ENCODE measurements at places on chromosomes 2 and 18.

DNA sequence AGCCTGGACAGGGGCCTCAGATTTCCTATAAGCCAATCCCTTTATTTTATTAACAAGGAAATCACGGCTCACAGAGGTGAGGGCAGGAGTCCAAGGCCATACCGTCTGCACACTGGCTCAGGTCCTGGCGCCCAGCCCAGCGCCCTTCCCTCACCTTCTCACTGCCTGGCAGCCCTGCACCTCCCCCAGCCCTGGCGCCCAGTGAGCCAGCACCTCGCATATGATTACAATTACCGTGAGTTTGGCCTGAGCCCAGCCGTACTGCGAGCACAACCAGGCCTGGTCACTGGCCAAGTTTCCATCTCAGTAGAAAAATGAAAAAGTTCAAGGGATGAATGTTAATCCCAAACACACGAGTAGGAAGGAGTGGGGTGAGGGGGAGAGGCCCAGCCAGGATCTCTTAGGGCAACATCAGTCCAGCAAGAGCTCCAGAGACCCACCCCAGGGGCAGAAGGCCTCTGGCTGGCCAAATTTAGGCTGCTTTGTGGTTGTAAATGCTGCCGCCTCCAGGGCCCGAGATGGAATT, 68.4 kb downstream of the MCFD2 start:
- peaks cover 32% of the 10 kb centered on the region for H3K27me3 ChIP-seq
- no peak for DNase-seq
- no peaks in the 10 kb centered on the region for H3K4me1 ChIP-seq
- H3K27ac ChIP-seq = no peak overlapping the region

- no peak for DNase-seq
- peaks cover 20% of the 10 kb centered on the region for H3K4me1 ChIP-seq
- no peaks in the 10 kb centered on the region for H3K36me3 ChIP-seq
- H3K27ac ChIP-seq = no peak overlapping the region
- H3K4me3 ChIP-seq = no peak overlapping the region
These were observed 39.5 kb downstream of the TMEM17 start for GRCh38 chr2:62466503-62466854.

DNA sequence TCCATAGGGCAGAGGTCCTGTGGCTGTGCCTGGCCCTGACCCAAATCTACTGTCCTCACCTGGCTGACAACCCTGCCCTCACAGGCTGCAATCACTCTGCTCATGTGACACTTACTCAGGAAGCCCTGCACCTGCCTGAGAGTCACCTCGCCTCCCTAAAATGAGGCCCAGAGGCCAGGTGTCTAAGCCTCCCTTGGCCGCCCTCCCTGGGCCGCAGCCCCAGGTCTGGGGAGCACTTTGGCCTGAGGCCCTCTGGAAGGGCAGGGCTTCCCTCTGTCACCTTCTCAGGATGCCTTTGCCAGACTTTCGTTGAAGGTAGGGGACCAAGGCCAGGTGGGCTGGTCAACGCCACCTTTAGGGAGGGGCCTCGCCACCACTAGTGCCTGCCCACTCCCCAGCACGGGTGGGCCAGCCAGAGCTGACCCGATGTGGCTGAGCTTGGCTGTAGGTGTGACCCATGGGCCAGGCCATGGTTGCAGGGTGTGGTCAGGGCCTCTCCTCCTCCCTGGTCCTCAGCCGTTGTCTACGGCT, 6.1 kb upstream of the GPC1 start:
- H3K36me3 ChIP-seq = no peaks in the 10 kb centered on the region
- H3K4me1 ChIP-seq = peaks cover 12% of the 10 kb centered on the region
- no peak overlapping the region for H3K4me3 ChIP-seq
- peak; percentile 61 for DNase-seq
- H3K27ac ChIP-seq = peak overlapping the region; percentile 74

GRCh38 chr2:33284287-33284686, 192.2 kb upstream of the RASGRP3 start:
- no peak overlapping the region for H3K4me3 ChIP-seq
- H3K4me1 ChIP-seq = no peaks in the 10 kb centered on the region
- H3K27me3 ChIP-seq = no peaks in the 10 kb centered on the region
- H3K27ac ChIP-seq = no peak overlapping the region

DNA sequence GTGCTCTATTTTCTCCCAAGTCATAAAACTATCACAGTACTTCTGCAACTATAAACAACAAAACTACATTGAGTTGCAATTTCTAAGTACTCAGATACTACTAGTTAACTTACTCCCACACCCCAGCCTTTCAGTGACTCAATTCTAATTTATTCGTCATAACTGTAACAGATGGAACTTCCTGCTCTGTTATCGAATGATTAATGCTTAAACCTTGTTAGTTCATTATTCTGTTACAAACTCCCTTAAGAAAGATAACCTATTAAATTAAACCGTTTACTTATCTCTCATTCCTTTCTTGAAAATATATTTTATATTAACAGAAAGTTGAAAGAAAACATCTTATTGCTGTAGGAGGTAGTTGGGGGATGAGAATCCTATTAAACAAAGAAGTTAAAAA, 17.0 kb downstream of the TNFAIP6 start:
- no peak for DNase-seq
- no peak overlapping the region for H3K27ac ChIP-seq
- H3K27me3 ChIP-seq = no peaks in the 10 kb centered on the region
- no peak overlapping the region for H3K4me3 ChIP-seq
- no peaks in the 10 kb centered on the region for H3K36me3 ChIP-seq

- H3K36me3 ChIP-seq = peaks cover 13% of the 10 kb centered on the region
- no peak overlapping the region for H3K27ac ChIP-seq
- no peak overlapping the region for H3K4me3 ChIP-seq
These were observed 46.4 kb downstream of the ABCG8 start for GRCh38 chr2:43885132-43885632.
